Vagina (tissue), 2 donors: ENCODE measurements at places on chromosomes 12 and 14.

- DNase-seq, result no peak
Measured at GRCh38 chr12:91952916-91953315, 192.7 kb downstream of the BTG1 start.

DNA sequence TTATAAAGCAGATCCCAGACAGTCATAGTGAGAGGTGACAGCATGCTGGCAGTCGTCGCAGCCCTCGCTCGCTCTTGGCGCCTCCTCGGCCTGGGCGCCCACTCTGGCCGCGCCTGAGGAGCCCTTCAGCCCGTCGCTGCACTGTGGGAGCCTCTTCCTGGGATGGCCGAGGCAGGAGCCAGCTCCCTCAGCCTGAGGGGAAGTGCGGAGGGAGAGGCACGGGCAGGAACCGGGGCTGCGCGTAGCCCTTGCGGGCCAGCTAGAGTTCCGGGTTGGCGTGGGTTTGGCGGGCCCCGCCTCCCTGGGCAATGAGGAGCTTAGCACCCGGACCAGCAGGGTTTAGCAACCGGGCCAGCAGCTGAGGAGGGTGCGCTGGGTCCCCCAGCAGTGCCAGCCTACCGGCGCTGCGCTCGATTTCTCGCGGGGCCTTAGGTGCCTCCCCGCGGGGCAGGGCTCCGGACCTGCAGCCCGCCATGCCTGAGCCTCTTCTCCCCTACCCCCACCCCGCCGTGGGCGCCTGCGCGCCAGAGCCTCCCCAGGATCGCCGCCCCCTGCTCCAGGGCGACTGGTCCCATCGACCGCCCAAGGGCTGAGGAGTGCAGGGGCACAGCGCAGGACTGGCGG is 451.2 kb upstream of the DCN start:
- no peak for DNase-seq

- no peak for DNase-seq
Measured at GRCh38 chr12:62191491-62192179, 68.6 kb upstream of the USP15 start.

- peak; percentile 87 for DNase-seq
Measured at GRCh38 chr12:108858311-108859074, 1.1 kb upstream of the SSH1 start.

DNA sequence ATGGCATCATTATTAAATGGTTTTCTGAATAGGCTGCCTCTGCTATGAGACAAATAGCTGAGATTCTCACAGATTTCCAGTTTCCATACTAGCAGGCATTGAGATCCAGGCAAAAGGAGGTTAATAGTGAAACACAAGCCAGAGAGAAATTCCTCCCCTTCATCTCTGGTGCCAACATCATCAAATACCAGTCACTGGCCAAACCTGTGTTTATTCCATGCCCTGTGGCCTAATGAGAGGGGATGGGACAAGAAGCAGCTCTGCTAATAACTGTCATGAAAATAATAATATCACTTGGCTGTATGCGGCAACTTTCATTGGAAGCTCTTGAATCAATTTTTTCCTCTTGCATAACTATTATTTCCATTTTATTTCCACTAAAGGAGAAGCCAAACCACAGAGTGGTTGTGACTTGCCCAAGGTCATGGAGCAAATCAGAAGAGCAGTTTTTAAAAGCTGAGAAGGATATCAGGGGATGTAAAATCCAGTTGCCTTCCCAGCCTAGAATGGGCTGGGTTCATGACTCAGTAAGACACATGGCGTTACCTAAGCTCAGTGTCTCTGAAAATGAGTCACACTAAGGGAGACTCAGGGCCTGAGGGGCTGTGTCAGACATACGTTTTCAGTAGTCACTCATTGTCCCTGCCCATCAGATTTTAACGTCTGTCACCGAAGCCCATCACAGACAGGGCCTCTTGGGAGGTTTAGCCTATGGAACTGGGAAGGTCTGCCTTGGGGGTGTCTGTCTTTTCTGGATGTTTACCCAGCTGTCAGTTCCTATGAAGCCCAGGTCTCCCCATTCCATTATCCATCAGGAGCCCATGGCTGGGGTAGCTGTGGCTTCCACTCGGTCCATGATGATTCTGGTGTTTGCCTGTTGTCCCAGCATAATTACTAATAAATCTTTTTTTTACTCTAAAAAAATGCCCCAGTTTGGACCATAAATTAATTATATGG is 208.8 kb upstream of the EEA1 start:
- no peak for DNase-seq

DNA sequence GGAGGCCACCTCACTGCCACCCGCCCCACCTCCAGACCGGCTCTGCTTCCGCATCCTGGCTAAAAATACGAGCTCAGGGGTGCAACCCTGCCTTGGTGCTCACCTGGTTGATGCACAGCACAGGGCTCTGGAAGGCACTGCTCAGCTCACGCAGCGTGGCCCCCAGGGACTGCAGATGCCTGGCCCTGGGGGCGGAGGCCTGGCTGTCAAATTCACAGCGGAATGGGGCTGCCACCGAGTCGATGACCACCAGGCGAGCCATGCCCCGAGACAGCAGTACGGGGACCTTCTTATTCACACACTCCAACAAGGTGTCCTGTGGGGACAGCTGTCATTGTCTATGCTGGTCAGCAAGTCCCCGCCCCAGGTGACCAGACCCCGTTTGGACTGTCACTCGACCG is 16.0 kb downstream of the XRCC3 start:
- no peak for DNase-seq
